GM23338 (cell line): ENCODE measurements at places on chromosomes 7 and 10. TPM values are rescaled to one million over a fixed set of nuclear protein-coding genes. Genes with fewer than 3 reads are reported as not detected.
A peak's percentile ranks its signal among the peaks of the same experiment; 100 is the strongest.

DNA sequence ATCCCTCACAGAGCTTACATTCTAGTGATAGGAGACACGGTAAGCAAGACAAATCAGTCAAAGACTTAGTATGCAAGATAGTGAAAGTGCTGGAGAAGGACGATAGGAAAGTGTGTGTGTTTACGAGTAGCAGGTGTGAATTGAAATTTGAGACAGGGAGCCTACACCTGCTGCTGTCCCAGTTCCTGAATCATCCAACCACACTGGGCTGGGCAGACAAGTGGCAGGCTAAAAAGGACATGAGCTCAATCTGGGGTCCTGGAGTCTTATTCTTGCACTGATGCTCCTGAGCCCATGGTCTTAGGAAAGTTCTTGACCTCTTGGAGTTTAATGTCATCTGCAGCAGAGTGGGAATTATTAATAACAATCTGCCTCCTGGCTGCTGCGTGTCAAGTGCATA is 16.2 kb downstream of the RBP3 start:
- H3K36me3 ChIP-seq = no peaks in the 10 kb centered on the region
- DNase-seq = no peak
- H3K4me1 ChIP-seq = no peaks in the 10 kb centered on the region

DNA sequence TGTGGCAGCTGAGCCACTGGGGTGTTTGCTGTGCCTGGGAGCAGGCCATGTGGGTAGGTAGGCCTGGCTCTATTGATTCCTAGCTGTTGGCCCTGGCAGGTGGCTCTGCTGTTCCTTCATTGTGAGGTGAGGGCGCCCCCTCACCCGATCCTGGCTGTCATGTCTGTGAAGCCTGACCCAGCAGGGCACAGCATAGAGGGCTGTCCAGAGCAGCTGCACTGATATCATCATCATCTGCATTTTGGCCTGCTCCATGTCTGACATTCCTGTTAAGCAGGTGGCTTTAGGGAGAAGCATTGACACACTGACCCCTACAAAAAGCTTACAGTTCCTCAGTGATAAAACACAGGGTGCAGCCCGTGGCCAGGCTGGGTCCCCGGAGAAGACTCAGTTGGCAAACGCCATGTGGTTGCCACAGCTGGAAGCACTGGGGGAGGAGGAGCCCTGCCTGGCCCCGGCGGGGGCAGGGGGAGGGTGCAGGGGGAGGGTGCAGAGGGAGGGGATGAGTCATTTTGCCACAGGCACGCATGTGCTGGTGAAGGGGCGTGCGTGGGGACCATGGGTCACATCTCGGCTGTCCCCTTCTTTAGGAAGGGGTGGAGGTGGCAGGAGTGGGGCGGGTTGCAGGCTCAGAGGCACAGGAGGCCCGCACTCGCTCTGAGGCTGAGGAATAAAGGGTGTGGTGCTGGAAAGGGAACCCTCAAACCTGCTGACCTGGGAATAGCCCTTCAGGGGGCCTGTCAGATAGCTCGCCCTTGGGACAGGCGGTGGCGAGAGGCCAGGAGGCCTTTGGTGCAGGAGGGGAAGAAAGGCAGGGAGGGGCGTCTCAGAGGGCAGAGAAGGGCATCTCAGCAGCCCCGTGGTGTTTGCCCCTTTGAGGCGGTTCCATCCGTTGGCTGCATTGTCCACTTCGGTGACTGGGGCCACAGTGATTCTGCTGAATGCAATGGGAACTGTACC is 31.6 kb downstream of the IKZF1 start:
- H3K4me3 ChIP-seq = no peak overlapping the region
- H3K4me1 ChIP-seq = peaks cover 12% of the 10 kb centered on the region; the same call in 1 of the 2 replicates
- no peaks in the 10 kb centered on the region for H3K27me3 ChIP-seq
- H3K36me3 ChIP-seq = no peaks in the 10 kb centered on the region

- no peak for DNase-seq
- H3K27me3 ChIP-seq = no peaks in the 10 kb centered on the region
- H3K4me3 ChIP-seq = no peak overlapping the region
- no peaks in the 10 kb centered on the region for H3K36me3 ChIP-seq
These were observed 101.7 kb downstream of the MGMT start for GRCh38 chr10:129568583-129569344.

- peak; percentile 74 for DNase-seq
- H3K27me3 ChIP-seq = no peaks in the 10 kb centered on the region
- no peaks in the 10 kb centered on the region for H3K36me3 ChIP-seq
- H3K27ac ChIP-seq = no peak overlapping the region
These were observed 323.7 kb downstream of the RPS24 start for GRCh38 chr10:78357141-78358063.

- H3K4me3 ChIP-seq = no peak overlapping the region
- no peaks in the 10 kb centered on the region for H3K27me3 ChIP-seq
- no peaks in the 10 kb centered on the region for H3K36me3 ChIP-seq
- H3K27ac ChIP-seq = no peak overlapping the region
These were observed 447.8 kb upstream of the FZD8 start for GRCh38 chr10:36089790-36090440.

DNA sequence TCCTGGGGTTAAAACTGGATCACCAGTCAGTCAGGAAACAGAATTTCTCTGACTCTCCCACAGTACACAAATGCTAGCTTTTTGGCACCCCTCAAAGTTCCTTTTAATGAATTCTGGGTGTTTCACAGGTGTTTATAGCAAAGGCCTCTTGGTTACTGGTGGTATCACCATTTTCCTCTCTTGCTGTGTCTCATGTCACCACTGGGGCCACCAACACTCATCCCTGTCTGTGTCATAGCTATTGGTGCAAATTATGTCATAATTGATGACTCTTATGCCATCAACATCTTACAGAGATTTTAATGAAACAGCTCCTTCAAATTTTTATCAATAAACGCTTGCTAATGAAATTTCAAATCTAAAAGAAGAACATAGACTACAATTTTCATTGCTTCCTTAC is 27.7 kb upstream of the OSBPL3 start:
- no peaks in the 10 kb centered on the region for H3K36me3 ChIP-seq
- no peak overlapping the region for H3K27ac ChIP-seq
- DNase-seq = no peak
- no peaks in the 10 kb centered on the region for H3K27me3 ChIP-seq
- H3K4me3 ChIP-seq = no peak overlapping the region

- no peak overlapping the region for H3K27ac ChIP-seq
- H3K27me3 ChIP-seq = no peaks in the 10 kb centered on the region
- H3K36me3 ChIP-seq = no peaks in the 10 kb centered on the region
- H3K4me1 ChIP-seq = peaks cover 24% of the 10 kb centered on the region
- no peak for DNase-seq
These were observed 75.8 kb downstream of the JAZF1 start for GRCh38 chr7:28104811-28105210.

GRCh38 chr7:106643216-106644000 is 17.6 kb downstream of the CCDC71L start:
- no peaks in the 10 kb centered on the region for H3K36me3 ChIP-seq
- no peak for DNase-seq
- H3K4me3 ChIP-seq = no peak overlapping the region
- H3K27ac ChIP-seq = no peak overlapping the region
- H3K4me1 ChIP-seq = no peaks in the 10 kb centered on the region
- H3K27me3 ChIP-seq = no peaks in the 10 kb centered on the region

DNA sequence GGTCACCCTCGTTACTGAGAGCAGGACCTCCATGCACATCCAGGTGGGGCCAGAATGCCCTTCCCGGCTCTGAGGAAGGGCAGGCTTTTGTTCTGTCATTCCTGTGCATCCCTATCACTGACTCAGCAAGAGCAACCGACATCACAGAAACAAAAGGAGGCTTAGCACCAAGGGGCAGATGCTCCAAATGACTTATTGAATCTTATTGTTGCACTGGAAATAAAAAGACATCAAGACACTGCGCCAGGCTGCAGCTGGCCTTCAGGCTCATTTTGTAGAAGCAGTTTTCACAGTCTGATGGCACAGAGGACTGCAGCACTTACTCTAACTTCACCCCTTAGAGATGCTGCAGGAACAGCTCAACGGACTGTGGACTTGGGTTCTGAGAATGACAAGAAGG is 126.4 kb downstream of the PAXIP1 start:
- H3K27me3 ChIP-seq = no peaks in the 10 kb centered on the region
- H3K27ac ChIP-seq = no peak overlapping the region
- no peaks in the 10 kb centered on the region for H3K36me3 ChIP-seq

DNA sequence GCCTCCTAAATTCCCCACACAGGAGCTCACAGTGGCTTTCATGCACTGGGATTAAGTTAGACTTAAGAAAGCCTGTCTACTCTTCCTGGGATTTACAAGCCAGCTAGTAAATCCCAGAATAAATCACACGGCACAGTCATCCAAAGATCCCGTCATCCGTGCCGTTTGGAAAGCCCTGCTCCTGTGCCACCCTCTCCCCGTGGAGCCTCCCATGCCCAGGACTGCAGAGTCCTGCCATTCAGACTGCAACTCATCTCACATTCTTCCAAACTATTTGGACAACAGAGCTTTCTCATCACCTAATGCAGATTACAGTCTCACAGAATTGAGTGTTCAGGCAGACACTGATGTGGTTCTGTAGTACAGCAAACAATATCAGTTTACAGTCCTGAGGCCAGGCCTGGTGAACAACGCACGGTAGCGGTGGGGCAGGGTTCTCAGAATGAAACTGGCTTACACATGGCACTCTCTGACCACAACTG is 166.5 kb downstream of the EGFR start:
- H3K36me3 ChIP-seq = no peaks in the 10 kb centered on the region
- no peak overlapping the region for H3K4me3 ChIP-seq
- DNase-seq = no peak

- no peak overlapping the region for H3K4me3 ChIP-seq
- no peak overlapping the region for H3K27ac ChIP-seq
- no peaks in the 10 kb centered on the region for H3K36me3 ChIP-seq
These were observed 15.4 kb upstream of the FZD9 start for GRCh38 chr7:73418113-73418703.

DNA sequence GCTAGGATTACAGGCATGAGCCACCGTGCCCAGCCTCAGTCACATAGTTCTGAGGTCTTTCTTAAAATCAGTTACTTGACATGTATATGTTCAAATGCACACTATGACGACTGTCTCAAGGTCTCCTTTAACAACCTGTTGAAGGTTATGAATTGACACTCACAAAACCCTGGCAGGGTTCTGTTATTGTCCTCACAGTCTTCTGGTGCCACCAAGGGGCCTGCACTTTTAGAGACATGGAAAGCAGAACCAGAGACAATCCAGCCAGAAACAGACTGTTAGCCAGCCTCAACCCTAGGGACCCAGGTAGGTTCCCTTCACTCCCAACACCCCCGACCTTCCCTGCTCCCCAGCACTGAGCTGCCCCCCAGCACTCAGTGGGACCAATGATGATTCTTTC is 26.4 kb downstream of the TEX36 start:
- no peak overlapping the region for H3K4me3 ChIP-seq
- no peaks in the 10 kb centered on the region for H3K27me3 ChIP-seq
- no peaks in the 10 kb centered on the region for H3K36me3 ChIP-seq
- no peaks in the 10 kb centered on the region for H3K4me1 ChIP-seq
- DNase-seq = no peak

DNA sequence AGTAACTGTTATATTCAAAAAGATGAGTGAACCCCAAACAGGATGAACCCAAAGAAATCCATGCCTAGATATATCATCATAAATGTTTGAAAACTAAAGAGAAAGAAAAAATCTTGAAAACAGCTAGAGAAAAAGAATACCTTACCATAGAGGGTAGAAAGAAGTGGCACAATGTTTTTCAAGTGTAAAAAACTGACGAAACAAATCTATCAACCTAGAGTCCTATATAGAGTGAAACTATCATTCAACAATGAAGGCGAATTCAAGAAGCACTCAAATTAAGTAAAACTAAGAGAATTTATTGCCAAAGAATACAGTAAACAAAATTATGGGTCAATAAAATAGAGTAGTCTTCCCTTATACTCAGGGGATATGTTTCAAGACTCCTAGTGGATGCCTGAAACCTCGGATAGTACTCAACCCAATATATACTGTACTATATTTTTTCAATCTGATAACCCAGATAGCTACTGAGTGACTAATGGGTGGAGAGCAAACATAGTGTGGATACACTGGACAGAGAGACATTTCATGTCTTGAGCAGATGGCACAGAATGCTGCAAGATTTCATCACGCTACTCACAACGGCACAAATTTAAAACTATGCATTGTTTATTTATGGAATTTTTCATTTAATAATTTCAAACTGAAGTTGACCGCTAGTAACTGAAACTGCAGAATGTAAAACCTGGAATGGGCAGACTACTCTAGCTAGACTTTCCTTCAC is 52.6 kb upstream of the TMEM106B start:
- no peak overlapping the region for H3K27ac ChIP-seq
- DNase-seq = no peak
- no peaks in the 10 kb centered on the region for H3K36me3 ChIP-seq
- no peaks in the 10 kb centered on the region for H3K27me3 ChIP-seq

DNA sequence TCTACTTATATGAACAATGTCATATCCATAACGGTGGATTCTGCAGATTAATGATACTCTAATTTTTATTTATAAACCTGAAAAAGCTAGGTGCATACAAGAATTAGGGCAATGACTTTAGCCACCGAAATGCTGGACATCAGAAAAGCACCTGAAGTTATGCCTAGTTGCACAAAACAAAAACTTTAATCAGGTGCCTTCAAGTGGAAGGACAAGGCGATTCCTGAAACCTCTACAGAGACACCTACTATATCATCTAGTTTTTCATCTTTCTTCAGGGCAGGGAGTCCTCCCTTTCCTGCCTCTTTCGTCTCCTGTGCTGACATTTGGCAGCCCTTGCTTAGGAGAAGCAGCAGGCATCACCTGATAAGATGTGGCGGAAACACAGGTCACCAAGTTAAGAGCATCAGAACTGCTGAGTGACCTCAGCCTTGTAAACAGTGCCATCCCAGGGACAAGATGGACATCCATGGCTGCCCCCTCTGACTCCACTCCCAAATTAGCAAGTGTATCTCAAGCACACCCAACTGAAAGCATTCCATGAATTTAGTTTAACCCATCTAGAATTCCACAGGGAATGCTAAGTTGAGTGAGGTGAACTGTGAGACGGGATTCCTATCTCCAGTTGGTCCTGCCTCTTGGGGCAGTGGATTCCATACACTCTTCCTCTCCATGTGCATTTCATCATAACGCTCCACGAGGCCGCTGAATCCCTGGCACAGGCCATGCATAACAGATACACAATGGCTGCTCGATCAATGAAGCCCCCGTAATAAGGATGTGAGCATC is 5.8 kb downstream of the ITPRIP start:
- H3K4me1 ChIP-seq = peaks cover 97% of the 10 kb centered on the region
- no peak for DNase-seq
- H3K27me3 ChIP-seq = no peaks in the 10 kb centered on the region
- no peaks in the 10 kb centered on the region for H3K36me3 ChIP-seq
- H3K27ac ChIP-seq = peak overlapping the region; percentile 94
- peak overlapping the region; percentile 22; the same call in 1 of the 2 replicates for H3K4me3 ChIP-seq

GRCh38 chr10:84477398-84478128 is 149.2 kb downstream of the CCSER2 start:
- DNase-seq = no peak
- no peaks in the 10 kb centered on the region for H3K27me3 ChIP-seq
- no peaks in the 10 kb centered on the region for H3K36me3 ChIP-seq
- no peak overlapping the region for H3K4me3 ChIP-seq

GRCh38 chr10:11560076-11560709 is 51.3 kb downstream of the USP6NL start:
- no peaks in the 10 kb centered on the region for H3K27me3 ChIP-seq
- no peak overlapping the region for H3K27ac ChIP-seq
- H3K36me3 ChIP-seq = no peaks in the 10 kb centered on the region
- no peak for DNase-seq
- no peak overlapping the region for H3K4me3 ChIP-seq

ICA1 gene
- total RNA-seq = 37.3 and 45.2 TPM in 2 replicates

CCL24 gene
- total RNA-seq = not detected in 2 replicates

HPSE2 gene
- 0.10 and 0.50 TPM in 2 replicates for total RNA-seq

ASAH2 gene
- 0.04 and 0.17 TPM in 2 replicates for total RNA-seq

FAM25G gene
- total RNA-seq = not detected in 2 replicates

STOX1 gene
- 2.2 and 2.7 TPM in 2 replicates for total RNA-seq

KAZALD1 gene
- total RNA-seq = 1.2 and 1.3 TPM in 2 replicates

EPHB6 gene
- 18.1 and 20.8 TPM in 2 replicates for total RNA-seq
